Neural crest cell (in vitro differentiated cells): ENCODE measurements at places on chromosomes 5 and 9. TPM values are rescaled to one million over a fixed set of nuclear protein-coding genes. Genes with fewer than 3 reads are reported as not detected.

- H3K27ac ChIP-seq, result no peak overlapping the region
- DNase-seq, result no peak
- peaks cover 2% of the 10 kb centered on the region for H3K4me1 ChIP-seq
- H3K27me3 ChIP-seq, result peaks cover under 1% of the 10 kb centered on the region
Measured at GRCh38 chr5:171413153-171413910, 6.1 kb upstream of the FGF18 start.

GRCh38 chr9:36150574-36151315, 14.2 kb downstream of the GLIPR2 start:
- DNase-seq, result no peak
- peaks cover 10% of the 10 kb centered on the region for H3K4me1 ChIP-seq
- no peak overlapping the region for H3K4me3 ChIP-seq
- H3K27me3 ChIP-seq, result no peaks in the 10 kb centered on the region
- H3K27ac ChIP-seq, result peak overlapping the region; percentile 92

DNA sequence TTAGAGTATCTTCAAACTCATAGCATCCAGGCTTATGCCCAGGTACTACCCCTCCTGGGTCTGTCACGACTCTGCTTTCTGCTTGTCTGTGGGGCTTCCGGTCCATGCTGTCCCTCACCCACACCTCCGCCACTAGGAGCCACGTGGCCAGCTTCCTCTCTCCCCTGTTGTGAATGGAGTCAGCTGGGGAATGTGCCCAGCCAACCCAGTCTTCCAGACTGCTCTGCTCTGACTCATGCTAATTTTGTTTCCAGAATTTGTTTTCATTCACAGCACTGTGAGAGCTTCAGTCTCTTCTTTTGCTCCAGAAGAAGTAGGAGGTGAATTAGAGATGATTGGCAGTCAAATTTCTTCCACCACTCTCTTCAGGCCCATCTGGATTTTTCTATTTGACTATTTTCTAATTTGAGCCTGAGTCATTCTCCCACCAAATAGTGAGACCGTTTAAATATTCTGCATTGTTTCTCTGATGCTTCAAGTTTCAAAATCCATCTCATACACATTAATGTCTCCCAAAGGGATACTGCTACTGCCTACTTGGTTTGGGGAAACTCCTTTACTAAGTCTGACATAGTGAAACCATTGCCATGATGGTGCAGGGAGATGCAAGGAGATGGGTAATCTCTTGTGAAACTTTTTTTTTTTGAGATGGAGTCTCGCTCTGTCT, 424.1 kb upstream of the KIF2A start:
- H3K27me3 ChIP-seq, result peaks cover 3% of the 10 kb centered on the region
- H3K4me1 ChIP-seq, result no peaks in the 10 kb centered on the region
- no peak overlapping the region for H3K4me3 ChIP-seq
- DNase-seq, result no peak
- H3K36me3 ChIP-seq, result no peaks in the 10 kb centered on the region
- no peak overlapping the region for H3K27ac ChIP-seq

DNA sequence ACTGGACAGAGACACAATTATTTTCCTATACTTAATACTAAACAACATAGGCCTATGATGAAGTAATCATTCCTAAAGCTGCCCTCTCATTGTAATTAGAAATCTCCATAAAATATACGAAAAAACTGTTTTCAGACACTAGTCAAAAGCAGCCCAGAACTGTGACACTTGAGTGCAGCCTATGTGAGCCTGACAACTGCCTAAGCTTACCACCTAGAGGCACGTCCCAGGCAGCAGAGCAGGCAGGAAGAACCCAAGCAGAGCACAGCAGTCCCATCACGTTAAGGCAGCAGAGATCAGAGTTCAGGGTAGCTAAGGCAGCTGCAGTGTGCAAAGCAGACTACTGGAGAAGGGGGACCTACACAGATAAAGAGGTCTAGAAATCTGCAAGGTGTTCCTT, 46.4 kb downstream of the GOLPH3 start:
- no peak overlapping the region for H3K4me3 ChIP-seq
- H3K36me3 ChIP-seq, result peaks cover 22% of the 10 kb centered on the region
- no peaks in the 10 kb centered on the region for H3K27me3 ChIP-seq
- DNase-seq, result no peak
- no peak overlapping the region for H3K27ac ChIP-seq

DNA sequence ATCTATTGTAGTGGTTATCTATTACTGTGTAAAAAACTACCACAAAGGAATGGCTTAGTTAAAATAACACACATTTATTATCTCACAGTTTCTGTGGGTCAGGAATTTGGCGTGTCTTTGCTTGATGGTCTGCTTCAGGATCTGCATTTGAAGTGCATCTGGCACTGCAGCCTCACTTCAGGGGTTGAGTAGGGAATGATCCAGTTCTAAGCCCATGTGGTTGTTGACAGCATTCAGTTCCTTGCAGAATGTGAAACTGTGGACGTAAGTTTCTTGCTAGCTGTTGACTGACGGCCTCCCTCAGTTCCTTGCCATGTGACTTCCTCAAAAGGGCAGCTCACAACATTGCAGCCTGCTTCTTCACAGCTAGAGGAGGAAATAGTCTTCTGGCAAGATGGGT, 2.1 kb upstream of the OGN start:
- no peak for DNase-seq
- no peaks in the 10 kb centered on the region for H3K27me3 ChIP-seq
- H3K27ac ChIP-seq, result no peak overlapping the region
- no peak overlapping the region for H3K4me3 ChIP-seq
- no peaks in the 10 kb centered on the region for H3K36me3 ChIP-seq

DNA sequence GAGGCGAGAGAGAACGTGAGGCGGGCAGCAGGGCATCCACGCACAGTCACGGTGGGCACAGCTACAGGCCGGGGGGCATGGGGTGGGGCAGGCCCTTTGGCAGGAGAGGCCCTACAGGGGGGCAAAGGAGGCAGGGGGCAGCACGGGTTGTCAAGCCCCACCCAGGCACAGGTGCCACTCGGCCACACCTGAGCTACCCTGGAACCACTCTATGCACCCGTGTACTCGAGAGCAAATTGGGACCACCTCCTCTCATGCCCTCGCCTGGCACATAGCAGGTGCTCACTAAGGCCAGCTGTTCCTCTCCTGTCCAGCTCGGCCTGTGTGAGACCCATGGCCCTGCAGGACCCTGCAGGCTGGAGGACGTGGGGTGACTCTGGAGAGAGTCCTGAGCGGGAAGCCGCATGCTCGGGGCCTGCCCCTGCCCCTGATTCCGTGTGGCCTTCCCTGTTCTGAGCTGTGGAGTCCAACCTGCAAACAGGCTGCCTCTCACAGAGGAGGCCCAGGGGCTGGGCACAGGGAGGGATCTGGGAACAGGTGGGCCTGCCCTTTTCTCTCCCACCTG, 31.4 kb upstream of the SARDH start:
- H3K4me1 ChIP-seq, result no peaks in the 10 kb centered on the region
- no peak for DNase-seq
- H3K4me3 ChIP-seq, result no peak overlapping the region
- peaks cover 35% of the 10 kb centered on the region for H3K36me3 ChIP-seq

- no peaks in the 10 kb centered on the region for H3K36me3 ChIP-seq
- H3K27me3 ChIP-seq, result no peaks in the 10 kb centered on the region
- no peak overlapping the region for H3K27ac ChIP-seq
- no peaks in the 10 kb centered on the region for H3K4me1 ChIP-seq
- H3K4me3 ChIP-seq, result no peak overlapping the region
- no peak for DNase-seq
Measured at GRCh38 chr5:96117771-96118651, 156.4 kb upstream of the ELL2 start.

GRCh38 chr9:6564868-6565267, 80.7 kb downstream of the GLDC start:
- H3K27me3 ChIP-seq, result no peaks in the 10 kb centered on the region
- no peak overlapping the region for H3K27ac ChIP-seq
- no peak for DNase-seq
- no peak overlapping the region for H3K4me3 ChIP-seq
- H3K36me3 ChIP-seq, result peaks cover 2% of the 10 kb centered on the region

GRCh38 chr5:83354958-83355357, 116.6 kb upstream of the VCAN start:
- no peak overlapping the region for H3K4me3 ChIP-seq
- peaks cover 8% of the 10 kb centered on the region for H3K36me3 ChIP-seq
- H3K27ac ChIP-seq, result peak overlapping the region; percentile 70
- H3K4me1 ChIP-seq, result peaks cover 5% of the 10 kb centered on the region
- no peaks in the 10 kb centered on the region for H3K27me3 ChIP-seq

DNA sequence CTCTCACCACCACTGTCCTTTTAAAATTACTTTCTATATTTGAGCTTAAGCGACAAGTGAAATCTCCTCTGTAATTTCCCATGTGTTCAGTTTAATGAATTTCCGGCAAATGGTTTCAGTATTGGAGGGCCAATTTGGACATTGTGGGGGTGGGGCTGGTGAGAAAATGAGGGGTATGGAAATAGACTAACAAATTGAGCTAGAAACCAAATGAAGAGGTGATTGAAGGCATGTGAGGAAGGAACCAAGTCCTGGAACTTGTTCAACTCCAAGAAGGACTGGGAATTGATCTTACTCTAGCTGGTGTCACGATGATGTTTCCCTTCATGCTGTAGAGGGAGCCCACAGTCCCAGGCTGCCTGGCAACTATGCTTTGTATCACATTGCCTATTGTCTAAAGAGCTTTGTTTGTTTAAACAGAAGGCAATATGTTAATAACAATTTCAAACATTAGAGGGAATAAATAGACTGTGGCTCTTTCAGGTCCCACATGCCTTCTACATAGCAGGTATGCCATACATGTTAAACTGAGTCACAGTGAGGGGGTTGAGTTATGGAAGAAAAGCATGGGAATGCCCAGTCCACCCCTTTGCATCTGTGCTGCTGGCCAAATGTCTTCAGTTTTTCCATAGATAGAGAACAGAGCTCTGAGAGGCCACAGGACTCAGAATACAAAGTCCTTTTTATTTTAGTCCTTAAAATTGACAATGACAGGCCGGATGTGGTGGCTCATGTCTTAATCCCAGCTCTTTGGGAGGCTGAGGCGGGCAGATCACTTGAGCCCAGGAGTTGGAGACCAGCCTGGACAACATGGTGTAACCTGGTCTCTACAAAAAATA, 25.0 kb upstream of the MATR3 start:
- H3K27ac ChIP-seq, result peak overlapping the region; percentile 44
- peak overlapping the region; percentile 53 for H3K4me3 ChIP-seq
- DNase-seq, result no peak
- H3K4me1 ChIP-seq, result peaks cover 42% of the 10 kb centered on the region

- H3K36me3 ChIP-seq, result no peaks in the 10 kb centered on the region
- no peaks in the 10 kb centered on the region for H3K4me1 ChIP-seq
- H3K4me3 ChIP-seq, result no peak overlapping the region
- H3K27ac ChIP-seq, result no peak overlapping the region
- no peaks in the 10 kb centered on the region for H3K27me3 ChIP-seq
Measured at GRCh38 chr9:108591121-108591520, 264.7 kb downstream of the ACTL7B start.

GRCh38 chr9:81492710-81493447, 196.5 kb downstream of the TLE1 start:
- H3K27ac ChIP-seq, result no peak overlapping the region
- no peaks in the 10 kb centered on the region for H3K4me1 ChIP-seq
- DNase-seq, result no peak
- H3K27me3 ChIP-seq, result peaks cover 2% of the 10 kb centered on the region
- H3K4me3 ChIP-seq, result no peak overlapping the region

GRCh38 chr5:139399501-139400121, 4.3 kb downstream of the SPATA24 start:
- no peak for DNase-seq
- no peak overlapping the region for H3K27ac ChIP-seq
- peaks cover 22% of the 10 kb centered on the region for H3K27me3 ChIP-seq

DNA sequence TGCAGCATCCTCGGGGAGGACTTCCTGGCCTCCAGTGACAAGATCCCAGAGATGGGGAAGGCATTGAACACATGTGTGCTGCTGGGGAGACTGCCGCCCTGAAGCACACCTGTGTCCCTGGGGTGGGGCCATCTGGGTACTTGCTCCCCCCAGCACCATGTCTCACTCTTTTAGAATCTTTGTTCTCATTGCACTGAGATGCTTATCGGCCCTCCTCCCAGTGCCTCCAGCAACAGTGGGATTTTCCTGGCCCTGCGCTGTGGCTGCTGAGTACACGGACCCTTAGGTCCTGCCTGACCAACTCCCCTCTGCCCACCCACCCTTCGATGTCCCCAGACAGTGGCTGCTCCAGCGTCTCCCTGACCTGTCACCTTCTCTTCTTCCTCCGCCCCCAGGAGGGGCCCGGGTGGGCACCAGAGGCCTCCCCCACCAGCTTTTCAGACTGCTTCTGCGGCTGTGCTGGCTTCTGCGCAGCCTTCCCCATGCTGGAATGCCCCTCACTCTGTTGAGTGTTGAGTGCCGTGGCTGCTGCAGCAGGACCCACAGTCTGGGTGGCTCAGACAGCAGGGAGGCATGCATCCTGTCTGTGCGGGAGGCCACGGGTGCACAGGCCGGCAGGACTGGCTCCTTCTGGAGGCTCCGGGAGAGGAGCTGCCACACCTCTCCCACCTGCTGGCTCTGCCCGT, 145.9 kb upstream of the IRX2 start:
- DNase-seq, result no peak
- H3K27ac ChIP-seq, result no peak overlapping the region
- H3K27me3 ChIP-seq, result no peaks in the 10 kb centered on the region
- peaks cover 5% of the 10 kb centered on the region for H3K4me1 ChIP-seq
- H3K36me3 ChIP-seq, result no peaks in the 10 kb centered on the region

DNA sequence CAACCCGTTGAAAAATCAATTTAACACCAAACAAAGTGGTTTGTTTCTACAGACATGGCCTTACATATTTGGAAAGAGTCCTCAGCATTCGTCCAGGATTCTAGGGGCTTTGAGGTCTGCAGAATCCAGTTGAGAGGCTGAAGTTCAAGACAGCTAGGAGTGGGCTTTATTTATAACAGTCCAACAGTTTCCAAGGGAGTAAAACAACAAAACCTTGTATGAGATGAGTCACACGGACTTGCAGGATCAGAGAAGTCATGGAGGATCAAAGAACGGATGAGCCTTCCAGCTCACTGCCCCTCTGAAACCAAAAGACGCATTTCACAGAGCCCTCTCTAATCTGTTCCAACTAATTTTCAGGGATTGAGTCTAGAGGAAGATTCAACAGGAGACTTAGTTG, 11.1 kb upstream of the ESM1 start:
- H3K36me3 ChIP-seq, result no peaks in the 10 kb centered on the region
- H3K27me3 ChIP-seq, result peaks cover 18% of the 10 kb centered on the region
- no peak overlapping the region for H3K4me3 ChIP-seq
- peaks cover 4% of the 10 kb centered on the region for H3K4me1 ChIP-seq
- no peak overlapping the region for H3K27ac ChIP-seq

DNA sequence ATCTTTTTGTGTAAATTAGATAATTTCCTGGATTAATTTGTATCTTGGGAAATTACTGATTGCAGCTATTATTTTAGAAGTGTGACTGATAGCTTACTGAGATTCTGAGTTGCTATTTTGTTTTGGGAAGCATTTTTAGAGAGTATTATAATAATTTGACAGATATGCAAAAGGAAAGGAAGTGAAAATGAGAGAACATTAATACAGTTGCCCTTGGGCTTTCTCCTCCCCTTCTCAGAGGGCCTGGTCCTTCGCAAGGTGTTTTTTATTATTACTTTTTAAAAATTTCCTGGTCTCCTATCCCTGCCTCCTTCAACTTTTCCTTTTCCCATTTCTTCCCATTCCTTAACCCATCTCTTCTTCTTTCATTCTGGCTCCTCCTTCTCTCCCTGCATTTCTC, 32.6 kb downstream of the UBAP1 start:
- H3K27me3 ChIP-seq, result no peaks in the 10 kb centered on the region
- peaks cover 4% of the 10 kb centered on the region for H3K36me3 ChIP-seq
- H3K4me1 ChIP-seq, result peaks cover 3% of the 10 kb centered on the region
- no peak overlapping the region for H3K4me3 ChIP-seq
- no peak for DNase-seq

LPAR1 gene
- 10.2 and 11.3 TPM in 2 replicates for total RNA-seq

WWC1 gene
- total RNA-seq, result 13.3 and 13.7 TPM in 2 replicates

STC2 gene
- total RNA-seq, result 2.6 and 3.8 TPM in 2 replicates

NDFIP1 gene
- total RNA-seq, result 43.4 and 43.6 TPM in 2 replicates

SPINK4 gene
- total RNA-seq, result not detected in 2 replicates

NR5A1 gene
- total RNA-seq, result 0.35 and 0.50 TPM in 2 replicates

MYMK gene
- total RNA-seq, result not detected in 2 replicates

OSMR gene
- total RNA-seq, result 2.7 and 2.8 TPM in 2 replicates

ANKDD1B gene
- total RNA-seq, result 0.20 and 0.28 TPM in 2 replicates

HEMGN gene
- total RNA-seq, result not detected in 2 replicates
